Natural killer cell treated with Interleukin-12 subunit alpha and Interleukin-12 subunit beta and Interleukin-15 and Interleukin-18, amount 100 ng/mL, for 72 hours (primary cell): ENCODE measurements at places on chromosomes 1 and 21. TPM values are rescaled to one million over a fixed set of nuclear protein-coding genes. Genes with fewer than 3 reads are reported as not detected.

The RGS7 gene
- not detected for total RNA-seq

The OLIG1 gene
- total RNA-seq = 0.20 TPM

The CGN gene
- 1.8 TPM for total RNA-seq

The FCGR3A gene
- 150 TPM for total RNA-seq

The AMPD1 gene
- total RNA-seq = not detected

The C1QTNF12 gene
- total RNA-seq = 5.2 TPM

The CROCC gene
- 21.0 TPM for total RNA-seq

The TMPRSS2 gene
- not detected for total RNA-seq

The GPATCH2 gene
- total RNA-seq = 12.3 TPM

The CYYR1 gene
- total RNA-seq = not detected

The SLAMF1 gene
- 86.2 TPM for total RNA-seq

The SPATA21 gene
- total RNA-seq = not detected

The ARV1 gene
- total RNA-seq = 15.6 TPM

The OPRD1 gene
- total RNA-seq = not detected

The AQP10 gene
- not detected for total RNA-seq

The NUP210L gene
- total RNA-seq = not detected

The LHX4 gene
- not detected for total RNA-seq

The CFAP107 gene
- total RNA-seq = not detected

- no peaks in the 10 kb centered on the region for H3K36me3 ChIP-seq
These were observed 5.1 kb upstream of the LAMB3 start for GRCh38 chr1:209657140-209657879.

GRCh38 chr1:40391688-40392145, 18.2 kb downstream of the SMAP2 start:
- peak overlapping the region; percentile 96 for H3K27ac ChIP-seq
- H3K4me3 ChIP-seq = peak overlapping the region; percentile 35

GRCh38 chr1:117067533-117068370, 7.6 kb downstream of the TTF2 start:
- H3K27ac ChIP-seq = no peak overlapping the region
- H3K4me3 ChIP-seq = no peak overlapping the region
- peaks cover 11% of the 10 kb centered on the region for H3K36me3 ChIP-seq
- no peaks in the 10 kb centered on the region for H3K27me3 ChIP-seq

DNA sequence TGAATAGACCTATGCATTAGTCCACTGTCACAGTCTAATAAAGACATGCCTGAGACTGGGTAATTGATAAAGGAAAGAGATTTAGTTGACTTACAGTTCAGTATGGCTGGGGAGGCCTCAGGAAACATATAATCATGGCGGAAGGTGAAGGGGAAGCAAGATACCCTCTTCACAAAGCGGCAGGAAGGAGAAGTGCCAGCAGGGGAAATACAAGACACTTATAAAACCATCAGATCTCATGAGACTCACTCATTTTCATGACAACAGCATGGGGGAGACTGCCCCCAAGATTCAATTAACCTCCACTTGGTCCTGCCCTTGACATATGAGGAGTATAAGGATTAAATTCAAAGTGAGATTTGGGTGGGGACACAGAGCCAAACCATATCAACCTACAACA, 59.4 kb downstream of the CAPN9 start:
- H3K4me1 ChIP-seq = no peaks in the 10 kb centered on the region
- DNase-seq = no peak

- H3K36me3 ChIP-seq = peaks cover 5% of the 10 kb centered on the region
- DNase-seq = no peak
- H3K27me3 ChIP-seq = no peaks in the 10 kb centered on the region
- no peak overlapping the region for H3K4me3 ChIP-seq
These were observed 134.0 kb downstream of the TOMM20 start for GRCh38 chr1:234994436-234995295.

GRCh38 chr1:63797056-63797726, 23.4 kb downstream of the ROR1 start:
- no peak overlapping the region for H3K4me3 ChIP-seq
- H3K27me3 ChIP-seq = peaks cover 19% of the 10 kb centered on the region
- no peak overlapping the region for H3K27ac ChIP-seq
- no peak for DNase-seq
- no peaks in the 10 kb centered on the region for H3K4me1 ChIP-seq

DNA sequence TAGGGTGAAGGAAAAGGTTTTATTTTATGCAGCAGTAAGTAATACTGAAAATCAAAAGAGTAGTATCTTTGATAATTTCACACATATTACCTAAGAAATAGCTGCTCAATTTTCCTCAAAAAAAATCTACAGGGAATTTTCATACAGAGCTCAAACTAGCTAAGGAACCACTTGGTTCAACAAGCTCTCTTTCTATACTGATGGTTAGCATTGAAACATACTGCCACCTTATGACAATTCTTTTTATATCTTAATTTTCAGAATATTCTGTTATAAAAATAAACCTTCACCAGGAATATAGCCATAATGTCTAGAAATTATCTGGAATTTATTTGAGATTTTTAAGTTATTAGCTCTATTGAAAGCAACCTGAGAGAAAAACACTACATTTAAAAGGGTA, 142.1 kb downstream of the DPYD start:
- no peak for DNase-seq
- no peak overlapping the region for H3K27ac ChIP-seq
- peaks cover 19% of the 10 kb centered on the region for H3K4me1 ChIP-seq
- H3K27me3 ChIP-seq = no peaks in the 10 kb centered on the region
- H3K36me3 ChIP-seq = no peaks in the 10 kb centered on the region
- no peak overlapping the region for H3K4me3 ChIP-seq

GRCh38 chr1:18482721-18483425, 2.1 kb downstream of the KLHDC7A start:
- no peak overlapping the region for H3K27ac ChIP-seq
- no peak overlapping the region for H3K4me3 ChIP-seq
- H3K4me1 ChIP-seq = no peaks in the 10 kb centered on the region
- no peaks in the 10 kb centered on the region for H3K36me3 ChIP-seq
- no peak for DNase-seq

DNA sequence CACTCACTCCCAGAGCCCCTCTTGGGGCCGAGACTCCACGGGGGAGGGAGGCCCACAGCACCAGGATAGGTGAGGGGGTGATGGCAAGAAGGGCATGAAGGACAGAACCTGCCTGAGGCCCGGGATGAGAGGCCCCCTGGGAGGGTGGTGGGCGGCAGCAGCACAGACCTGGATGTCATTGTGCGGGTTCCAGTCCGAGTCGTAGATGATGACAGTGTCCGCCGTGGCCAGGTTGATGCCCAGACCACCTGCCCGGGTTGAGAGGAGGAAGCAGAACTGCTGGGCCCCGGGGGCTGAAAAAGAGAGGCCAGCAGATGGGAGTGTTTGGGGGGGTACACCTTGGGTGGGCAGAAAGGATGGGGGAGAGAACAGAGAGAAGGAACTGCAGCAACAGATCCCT, 50.1 kb downstream of the CHD5 start:
- no peak overlapping the region for H3K27ac ChIP-seq
- H3K4me1 ChIP-seq = no peaks in the 10 kb centered on the region
- DNase-seq = peak; percentile 48
- H3K27me3 ChIP-seq = peaks cover 6% of the 10 kb centered on the region
- no peaks in the 10 kb centered on the region for H3K36me3 ChIP-seq

DNA sequence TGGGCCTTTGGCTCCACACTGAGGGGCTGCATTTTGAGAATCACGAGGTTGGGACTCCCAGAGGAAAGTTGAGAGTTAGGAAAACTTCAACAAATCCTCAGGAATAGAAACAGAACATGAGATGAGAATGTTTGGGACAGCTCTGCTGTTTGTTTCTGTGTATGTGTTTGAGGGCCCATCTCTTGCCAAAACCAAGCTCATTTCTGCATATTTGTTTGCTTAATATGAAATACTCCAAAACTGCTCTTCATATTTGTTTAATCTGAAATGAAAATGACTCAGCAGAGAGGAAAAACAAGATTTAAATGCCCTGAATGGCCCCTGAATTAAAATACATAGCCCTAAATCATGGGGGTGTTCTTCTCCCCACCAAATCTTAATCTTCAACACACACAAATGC, 78.1 kb downstream of the DDR2 start:
- no peaks in the 10 kb centered on the region for H3K4me1 ChIP-seq
- DNase-seq = no peak
- H3K36me3 ChIP-seq = no peaks in the 10 kb centered on the region
- H3K27me3 ChIP-seq = peaks cover 17% of the 10 kb centered on the region
- H3K4me3 ChIP-seq = no peak overlapping the region
- H3K27ac ChIP-seq = no peak overlapping the region

DNA sequence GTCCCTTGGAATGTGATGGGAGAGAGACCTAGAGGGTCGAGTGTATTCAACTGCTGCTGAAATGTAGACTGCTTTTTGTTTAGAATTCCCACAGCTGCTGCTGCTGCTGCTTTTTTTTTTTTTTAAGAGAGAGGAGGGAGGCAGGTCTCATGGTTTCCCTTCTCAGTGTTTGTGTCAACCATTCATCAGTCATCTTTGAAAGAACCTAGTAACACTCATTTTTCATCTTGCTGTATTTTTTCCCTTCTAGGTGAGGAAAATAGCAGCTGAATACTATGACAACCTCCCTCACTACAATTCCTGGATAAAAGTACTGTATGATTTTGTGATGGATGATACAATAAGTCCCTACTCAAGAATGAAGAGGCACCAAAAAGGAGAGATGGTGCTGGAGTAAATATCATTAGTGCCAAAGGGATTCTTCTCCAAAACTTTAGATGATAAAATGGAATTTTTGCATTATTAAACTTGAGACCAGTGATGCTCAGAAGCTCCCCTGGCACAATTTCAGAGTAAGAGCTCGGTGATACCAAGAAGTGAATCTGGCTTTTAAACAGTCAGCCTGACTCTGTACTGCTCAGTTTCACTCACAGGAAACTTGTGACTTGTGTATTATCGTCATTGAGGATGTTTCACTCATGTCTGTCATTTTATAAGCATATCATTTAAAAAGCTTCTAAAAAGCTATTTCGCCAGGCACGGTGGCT, 9.2 kb downstream of the DEGS1 start:
- peak overlapping the region; percentile 39 for H3K4me3 ChIP-seq
- H3K4me1 ChIP-seq = peaks cover 13% of the 10 kb centered on the region
- H3K27me3 ChIP-seq = no peaks in the 10 kb centered on the region

- peaks cover 24% of the 10 kb centered on the region for H3K36me3 ChIP-seq
- H3K4me3 ChIP-seq = no peak overlapping the region
- H3K27me3 ChIP-seq = no peaks in the 10 kb centered on the region
- H3K27ac ChIP-seq = no peak overlapping the region
These were observed 29.3 kb downstream of the NSL1 start for GRCh38 chr1:212762234-212762633.

DNA sequence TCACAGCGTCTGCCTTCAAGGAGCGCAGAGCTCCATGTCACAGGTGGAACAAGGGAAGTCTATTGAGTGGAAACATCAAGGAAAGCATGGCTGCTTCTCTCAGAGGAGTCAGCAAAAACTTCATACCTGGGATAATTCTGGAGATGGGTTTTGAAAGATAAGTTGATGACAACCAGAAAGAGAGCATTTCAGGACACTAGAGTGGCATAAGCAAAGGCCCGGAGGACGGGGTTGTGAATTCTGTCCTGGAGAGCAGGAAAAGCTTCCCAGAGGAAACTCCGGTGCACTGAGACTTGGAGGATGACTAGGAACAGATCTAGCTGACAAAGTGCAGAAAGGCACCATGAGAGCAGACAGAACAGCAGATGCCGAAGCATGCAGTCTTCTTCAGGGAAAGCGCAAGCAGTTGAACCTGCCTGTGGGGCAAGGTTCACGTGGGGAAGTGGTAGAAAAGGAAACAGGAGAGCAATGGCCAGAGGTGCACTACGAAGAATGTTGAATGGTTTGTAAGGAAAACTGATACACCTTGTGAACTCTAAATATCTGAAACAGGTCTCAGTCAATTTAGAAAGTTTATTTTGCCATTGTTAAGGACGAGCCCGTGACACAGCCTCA, 222.9 kb downstream of the PLPP3 start:
- no peaks in the 10 kb centered on the region for H3K36me3 ChIP-seq
- H3K27ac ChIP-seq = no peak overlapping the region
- no peak for DNase-seq
- peaks cover 15% of the 10 kb centered on the region for H3K27me3 ChIP-seq
- no peaks in the 10 kb centered on the region for H3K4me1 ChIP-seq

- no peak overlapping the region for H3K4me3 ChIP-seq
- no peaks in the 10 kb centered on the region for H3K27me3 ChIP-seq
- no peak for DNase-seq
- H3K36me3 ChIP-seq = no peaks in the 10 kb centered on the region
These were observed 1409.4 kb downstream of the MRPL39 start for GRCh38 chr21:24197923-24198322.

GRCh38 chr1:113515498-113515897, 125.2 kb downstream of the MAGI3 start:
- no peak overlapping the region for H3K27ac ChIP-seq
- H3K4me3 ChIP-seq = no peak overlapping the region
- no peaks in the 10 kb centered on the region for H3K27me3 ChIP-seq
- H3K4me1 ChIP-seq = no peaks in the 10 kb centered on the region
- peaks cover 5% of the 10 kb centered on the region for H3K36me3 ChIP-seq
- no peak for DNase-seq

DNA sequence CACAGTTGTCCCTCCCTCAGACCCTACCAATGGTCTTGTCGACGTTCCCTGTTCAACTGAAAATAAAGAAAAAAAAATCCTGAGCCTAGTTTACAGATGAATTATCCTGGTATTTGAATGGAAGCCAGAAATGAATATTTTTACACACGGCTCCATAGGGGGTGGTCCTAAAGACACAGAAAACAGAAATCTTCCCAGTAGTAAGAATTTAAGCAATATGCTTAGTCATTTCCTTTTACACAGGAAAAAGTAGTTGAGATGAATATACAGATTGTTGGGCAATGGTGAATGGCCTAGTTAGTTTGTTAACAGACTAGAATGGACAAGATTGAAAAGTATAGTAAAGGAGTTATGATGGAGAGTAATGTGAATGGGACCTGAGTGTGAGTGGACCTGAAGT, 67.4 kb downstream of the RGS18 start:
- DNase-seq = no peak
- no peaks in the 10 kb centered on the region for H3K36me3 ChIP-seq
- H3K27me3 ChIP-seq = no peaks in the 10 kb centered on the region
- peak overlapping the region; percentile 18 for H3K4me3 ChIP-seq
- H3K4me1 ChIP-seq = peaks cover 6% of the 10 kb centered on the region

GRCh38 chr1:210448297-210448892, 119.7 kb downstream of the HHAT start:
- H3K4me1 ChIP-seq = no peaks in the 10 kb centered on the region
- H3K27ac ChIP-seq = no peak overlapping the region
- DNase-seq = no peak
- H3K27me3 ChIP-seq = peaks cover 6% of the 10 kb centered on the region

GRCh38 chr1:200380589-200381021, 29.2 kb downstream of the ZNF281 start:
- no peak overlapping the region for H3K27ac ChIP-seq
- H3K4me1 ChIP-seq = peaks cover 5% of the 10 kb centered on the region
- H3K4me3 ChIP-seq = no peak overlapping the region
- DNase-seq = no peak
- H3K27me3 ChIP-seq = no peaks in the 10 kb centered on the region

- no peak for DNase-seq
- no peak overlapping the region for H3K27ac ChIP-seq
- H3K4me3 ChIP-seq = no peak overlapping the region
These were observed 52.2 kb downstream of the DMRTB1 start for GRCh38 chr1:53511323-53511932.

DNA sequence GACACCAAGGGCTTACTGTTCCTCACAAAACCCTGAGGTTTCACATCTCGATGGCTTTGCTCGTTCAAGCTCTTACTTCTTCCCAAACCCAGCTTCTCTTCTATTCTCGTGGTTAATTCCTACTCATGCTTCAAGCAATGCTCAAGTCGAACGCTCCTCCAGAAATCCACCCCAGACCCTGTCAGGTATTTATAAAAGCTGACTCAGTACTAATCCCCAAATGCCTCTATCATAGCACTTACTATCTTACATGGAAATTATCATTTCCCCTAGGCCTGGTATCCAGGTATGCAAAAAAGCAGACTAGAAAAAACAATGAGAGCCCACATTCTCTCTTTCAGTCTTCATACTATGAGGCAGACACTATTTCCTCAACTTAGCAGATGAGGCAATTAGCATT, 6.3 kb downstream of the EBNA1BP2 start:
- no peak overlapping the region for H3K4me3 ChIP-seq
- no peaks in the 10 kb centered on the region for H3K27me3 ChIP-seq
- peaks cover 9% of the 10 kb centered on the region for H3K4me1 ChIP-seq
- peaks cover 44% of the 10 kb centered on the region for H3K36me3 ChIP-seq
